Fibroblast of skin of left biceps (primary cell): ENCODE measurements at places on chromosomes 11 and 22.

DNA sequence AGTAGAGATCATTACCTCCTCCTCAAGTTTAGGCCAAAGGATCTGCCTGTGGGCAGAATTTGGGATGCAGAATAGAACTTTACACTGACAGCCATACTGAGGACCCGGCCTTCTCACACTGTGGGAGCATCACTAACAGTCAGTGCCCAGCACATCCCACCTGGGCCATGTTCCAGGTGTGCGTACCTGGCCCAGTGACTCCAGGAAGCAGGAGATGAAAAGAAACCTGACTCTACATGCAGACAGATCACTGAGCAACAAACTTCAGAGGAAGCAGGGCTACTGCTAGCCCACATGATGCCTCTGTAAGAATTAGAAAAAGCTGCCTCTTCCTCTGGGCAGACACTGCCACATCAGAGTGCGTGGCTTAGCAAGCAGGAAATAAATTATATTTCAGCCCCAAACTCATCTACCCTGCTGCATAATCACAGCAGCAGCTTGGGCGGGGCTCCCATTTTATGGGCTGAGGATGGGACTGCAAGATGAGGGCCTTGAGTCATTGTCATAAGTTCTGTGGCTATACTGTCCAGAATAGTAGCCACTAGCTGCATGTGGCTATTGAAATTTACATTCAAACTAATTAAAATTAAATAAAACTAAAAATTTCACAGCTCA is 6.0 kb upstream of the LMO2 start:
- DNase-seq: no peak

DNA sequence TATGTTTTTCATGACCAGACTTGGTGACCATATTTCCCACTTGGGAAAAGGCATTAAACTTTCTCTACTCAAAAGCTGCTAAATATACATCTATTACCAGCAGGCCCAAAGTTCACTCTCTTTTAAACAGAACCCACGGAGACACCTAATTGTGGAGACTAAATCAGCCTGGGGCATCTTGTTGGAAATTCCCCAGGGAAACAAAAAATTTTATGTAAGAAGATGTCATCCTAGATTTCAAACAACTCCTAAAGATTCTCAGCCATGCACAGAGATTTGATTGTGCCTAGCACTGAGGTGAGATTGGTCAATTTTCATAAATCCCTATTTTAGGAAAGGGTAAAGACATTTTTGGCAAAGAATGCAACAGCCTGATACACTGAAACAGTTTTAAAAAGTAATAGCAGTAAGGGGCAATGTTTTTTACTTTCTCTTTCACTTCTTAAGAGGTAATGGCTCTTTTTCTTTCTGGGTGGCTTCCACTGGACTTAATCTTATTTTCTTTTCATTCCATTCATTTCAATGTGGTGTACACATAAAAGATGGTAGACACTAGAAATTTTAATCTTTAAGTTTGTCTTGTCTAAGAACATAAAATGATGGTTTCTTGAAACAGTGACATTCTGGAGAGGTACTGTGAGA is 9.6 kb downstream of the OR52N2 start:
- no peak for DNase-seq

DNA sequence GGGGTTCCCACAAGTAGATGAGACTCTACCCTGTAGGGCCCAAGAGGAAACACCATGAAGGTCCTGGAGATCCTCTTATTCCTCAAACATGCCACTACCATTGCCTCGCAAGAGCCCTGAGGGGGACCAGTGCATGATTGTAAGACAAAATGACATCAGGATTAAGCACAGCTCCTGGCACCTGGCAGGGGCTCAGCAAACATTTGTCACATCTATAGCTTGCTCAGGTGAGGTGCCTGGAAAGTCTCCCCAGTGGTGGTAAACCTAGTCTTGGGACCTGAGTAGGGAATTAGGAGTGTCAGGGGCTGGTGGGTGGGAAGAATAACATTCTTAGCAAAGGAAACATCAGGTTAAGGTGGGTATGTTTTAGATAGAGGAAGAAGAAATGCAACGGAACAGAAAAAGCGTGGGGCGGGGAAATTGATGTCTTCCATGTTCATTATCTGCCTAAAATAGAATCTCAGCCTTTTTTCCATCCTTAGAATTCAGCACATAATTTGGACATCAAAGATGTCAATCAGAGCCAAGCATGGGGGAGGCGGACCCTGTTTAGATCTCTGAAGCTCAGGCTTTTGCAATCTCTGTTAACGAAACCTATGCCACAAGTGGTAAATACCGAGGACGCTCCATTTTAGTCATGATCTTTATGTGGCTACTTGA is 924 bp downstream of the YPEL1 start:
- no peak for DNase-seq

GRCh38 chr22:39311592-39312400 is 7.6 kb downstream of the RPL3 start:
- DNase-seq: no peak

DNA sequence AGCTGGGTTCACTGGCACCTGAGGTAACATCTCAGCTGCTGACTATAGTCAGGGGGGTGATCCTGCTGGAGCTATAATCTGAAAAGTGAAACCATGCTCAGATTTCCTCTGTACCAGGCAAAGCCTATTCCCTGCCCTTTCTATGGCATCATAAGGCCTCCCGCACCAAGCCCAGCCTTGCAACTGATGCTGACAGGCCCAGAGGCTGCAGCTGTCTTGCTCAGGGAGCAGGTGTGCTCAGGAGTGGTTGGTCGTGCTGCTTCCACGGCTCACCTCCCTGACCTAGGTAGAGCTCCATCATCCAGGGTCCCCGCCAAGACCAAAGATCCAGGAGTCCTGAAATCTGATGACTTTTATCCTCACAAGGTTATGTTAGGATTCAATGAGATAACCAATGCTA is 121.7 kb downstream of the FEZ1 start:
- no peak for DNase-seq

DNA sequence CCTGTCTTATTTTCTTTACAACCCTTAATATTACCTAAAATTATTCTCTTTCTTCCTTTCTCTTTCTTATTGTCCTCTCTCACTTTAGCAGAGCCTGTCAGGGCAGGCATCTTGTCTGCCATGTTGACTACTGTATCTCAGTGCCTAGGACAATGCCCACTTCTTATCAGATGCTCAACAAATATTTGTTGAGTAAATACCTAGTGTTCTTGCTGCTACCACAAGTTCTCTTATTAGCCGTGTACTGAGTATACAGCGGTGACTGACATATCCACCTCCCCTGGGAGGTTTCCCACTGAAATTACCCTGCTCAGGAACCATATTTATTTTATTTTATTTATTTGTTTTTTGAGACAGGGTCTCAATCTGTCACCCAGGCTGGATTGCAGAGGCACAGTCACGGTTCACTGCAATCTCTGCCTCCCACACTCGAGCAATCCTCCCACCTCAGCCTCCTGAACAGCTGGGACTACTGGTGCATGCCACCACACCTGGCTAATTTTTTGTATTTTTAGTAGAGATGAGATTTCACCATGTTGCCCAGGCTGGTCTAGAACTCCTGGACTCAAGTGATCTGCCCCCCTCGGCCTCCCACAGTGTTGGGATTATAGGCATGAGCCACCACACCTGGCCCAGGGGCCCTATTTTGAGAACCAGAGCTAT is 6.7 kb downstream of the HPX start:
- no peak for DNase-seq

- DNase-seq: peak; percentile 54
Observed at GRCh38 chr11:91199866-91200265, 977.0 kb upstream of the CHORDC1 start.

DNA sequence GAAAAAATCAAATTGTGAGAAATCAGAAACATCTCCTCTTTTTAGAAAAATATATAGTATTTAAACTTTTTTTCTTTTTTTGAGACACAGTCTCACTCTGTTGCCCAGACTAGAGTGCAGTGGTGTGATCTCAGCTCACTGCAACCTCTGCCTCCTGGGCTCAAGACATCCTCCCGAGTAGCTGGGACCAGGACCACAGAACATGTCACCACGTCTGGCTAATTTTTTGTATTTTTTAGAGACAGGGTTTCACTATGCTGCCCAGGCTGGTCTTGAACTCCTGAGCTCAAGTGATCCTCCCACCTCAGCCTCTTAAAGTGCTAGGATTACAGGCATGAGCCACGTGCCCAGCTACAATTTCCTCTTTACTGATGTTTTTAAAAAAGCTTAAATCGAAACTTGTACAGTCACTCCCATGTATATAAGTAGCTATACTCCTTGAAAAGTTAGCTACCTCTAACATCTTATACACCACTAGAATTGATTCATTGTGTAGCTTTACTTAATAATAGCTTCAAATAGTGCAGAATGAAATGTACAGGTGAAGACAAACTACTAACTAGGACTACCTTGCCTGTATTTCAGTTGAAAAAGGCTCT is 10.3 kb downstream of the EIF4G2 start:
- no peak for DNase-seq

DNA sequence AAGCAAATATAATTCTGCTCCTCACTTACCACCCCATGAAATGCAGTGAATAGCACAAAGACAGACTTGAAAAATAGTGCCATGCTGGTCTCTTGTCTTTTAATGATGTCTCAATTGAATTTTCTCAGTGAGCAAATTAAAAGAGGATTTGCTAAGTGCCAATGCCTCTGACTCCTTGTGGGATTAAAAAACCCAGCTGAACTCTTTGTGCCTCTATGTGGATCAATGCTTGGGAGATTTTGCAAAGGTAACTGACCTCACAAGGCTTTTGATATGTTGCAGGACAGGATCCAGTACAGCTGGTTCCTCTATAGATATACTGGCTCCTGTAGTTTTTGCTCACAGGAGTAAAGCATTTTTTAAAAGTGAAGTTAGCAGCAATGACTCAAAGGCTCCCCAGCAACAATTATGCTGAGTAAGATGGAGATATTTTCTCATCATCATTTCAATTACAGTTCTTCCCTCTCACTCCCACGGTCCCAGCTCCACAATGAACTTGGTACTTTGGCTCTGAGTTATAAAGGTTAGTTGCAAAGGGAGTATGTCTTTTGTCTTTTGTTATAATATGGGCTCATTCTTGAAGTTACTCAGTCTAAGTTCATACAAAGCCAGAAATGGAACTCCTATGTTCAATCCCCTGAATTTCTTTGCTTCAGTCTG is 471.5 kb downstream of the LRRC4C start:
- no peak for DNase-seq

GRCh38 chr11:67167719-67168118 is 48.7 kb downstream of the KDM2A start:
- no peak for DNase-seq

DNA sequence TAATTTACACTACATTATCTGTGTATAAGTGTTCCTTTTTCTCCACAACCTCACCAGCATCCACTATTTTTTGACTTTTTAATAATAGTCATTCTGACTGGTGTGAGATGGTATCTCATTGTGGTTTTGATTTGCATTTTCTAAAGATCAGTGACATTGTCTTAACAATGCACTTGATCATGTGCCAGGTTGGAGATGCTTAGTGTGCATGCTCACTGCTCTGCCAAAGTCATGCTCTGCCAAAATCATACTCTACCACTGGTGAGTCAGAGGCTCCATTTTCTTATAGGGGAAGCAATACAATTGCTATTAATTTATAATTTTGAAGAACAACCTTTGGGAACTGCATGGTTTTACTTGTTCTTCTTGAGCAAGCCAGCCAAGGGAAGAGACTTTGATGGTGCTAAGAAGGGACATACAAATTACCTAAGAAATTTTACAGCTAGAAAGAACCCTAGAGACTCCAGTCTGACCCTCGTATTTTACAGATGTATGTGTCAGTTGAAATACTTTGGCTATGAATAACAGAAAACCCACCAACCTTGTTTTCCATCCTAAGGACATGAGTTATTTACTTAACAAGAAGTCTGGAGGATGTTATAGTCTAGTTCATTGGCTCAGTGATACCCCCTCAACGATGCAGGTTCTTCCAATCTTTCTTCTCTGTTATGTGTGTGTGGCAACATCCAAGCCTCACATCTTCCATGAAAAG is 368.9 kb downstream of the DDX10 start:
- DNase-seq: peak; percentile 96

DNA sequence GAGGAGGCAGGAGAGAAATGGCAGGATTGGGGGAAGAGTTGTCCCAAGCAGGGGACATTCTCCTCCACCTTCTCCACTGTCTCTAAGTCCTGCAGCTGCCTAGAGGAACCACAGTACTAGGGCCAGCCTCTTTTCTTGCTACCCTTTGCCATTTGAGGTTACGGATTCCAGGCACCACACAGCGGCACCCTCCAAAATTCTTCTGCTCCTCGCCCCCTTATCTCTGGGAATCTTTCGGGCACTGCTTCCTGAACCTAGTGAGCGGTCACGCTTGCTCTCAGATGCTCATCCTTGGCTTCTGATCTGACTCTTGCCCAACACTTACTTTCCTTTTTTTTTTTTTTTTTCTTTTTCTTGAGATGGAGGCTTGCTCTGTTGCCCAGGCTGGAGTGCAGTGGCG is 26.6 kb upstream of the XBP1 start:
- DNase-seq: no peak

DNA sequence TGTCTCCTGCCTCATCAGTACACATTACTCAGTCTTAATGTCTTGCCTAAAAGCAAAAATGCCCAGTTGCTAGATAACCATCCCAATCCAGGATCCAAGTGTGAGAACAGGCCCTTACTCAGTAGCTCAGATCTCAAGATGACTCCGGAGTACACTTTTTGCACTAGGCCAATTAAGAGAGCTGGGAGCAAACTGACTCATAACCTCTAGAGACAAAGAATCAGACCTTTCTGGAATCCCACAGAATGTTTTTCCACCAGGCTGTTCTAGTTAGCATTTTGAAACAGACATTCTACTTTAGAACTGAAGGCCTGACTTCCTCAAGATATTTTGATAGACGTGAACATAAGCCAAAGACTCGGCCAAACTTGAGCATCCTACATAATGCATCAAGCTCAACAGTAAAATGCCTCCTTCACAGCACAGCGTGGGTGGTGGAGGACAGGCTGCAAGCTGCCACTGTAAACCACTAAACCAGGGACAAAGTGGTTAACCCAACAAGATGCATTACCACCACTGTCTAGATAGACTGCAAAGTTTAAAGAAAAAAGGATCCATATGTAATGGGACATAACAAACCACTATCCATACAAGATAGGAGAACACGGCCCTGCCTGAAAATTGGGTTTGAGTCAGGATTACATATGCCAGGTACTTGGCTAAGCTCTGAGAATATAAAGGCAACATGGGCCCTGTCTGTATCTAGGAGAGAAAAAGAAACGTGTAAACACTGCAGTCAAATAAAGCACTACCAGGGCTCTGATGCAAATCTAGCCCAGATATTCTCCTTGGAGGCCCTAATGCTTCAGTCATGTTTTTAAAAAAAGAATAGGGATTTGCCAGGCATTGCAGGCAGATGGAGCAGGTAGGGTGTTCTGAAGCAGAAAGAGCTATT is 48.3 kb downstream of the MYH9 start:
- DNase-seq: peak; percentile 68

DNA sequence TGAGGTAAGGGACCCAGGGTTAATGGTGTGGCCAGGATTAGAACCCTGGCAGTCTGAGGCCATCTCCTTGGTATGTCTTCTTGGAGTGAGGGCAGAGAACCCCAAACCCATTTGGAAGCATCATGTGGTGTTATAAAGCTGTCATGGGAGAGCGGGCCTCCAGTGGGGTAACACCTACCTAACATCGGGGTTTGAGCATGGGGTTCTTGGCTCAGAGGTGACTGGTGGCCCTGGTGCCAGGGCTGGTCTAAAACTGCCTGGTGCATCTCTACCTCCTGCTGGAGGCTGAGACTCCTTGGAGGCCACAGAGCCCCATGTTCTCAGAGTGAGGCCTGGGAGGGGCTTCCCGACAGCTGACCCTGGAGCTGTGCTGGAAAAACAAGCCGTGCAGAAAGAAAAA is 4.5 kb downstream of the PRDM11 start:
- DNase-seq: no peak
